Left renal cortex interstitium (tissue), 4 donors: ENCODE measurements at places on chromosomes 13 and 19.
A peak's percentile ranks its signal among the peaks of the same experiment; 100 is the strongest.

- no peak for DNase-seq
Observed at GRCh38 chr13:29260684-29261083, 334.8 kb downstream of the SLC7A1 start.

- no peak for DNase-seq
Observed at GRCh38 chr13:106997696-106998095, 429.8 kb upstream of the ARGLU1 start.

DNA sequence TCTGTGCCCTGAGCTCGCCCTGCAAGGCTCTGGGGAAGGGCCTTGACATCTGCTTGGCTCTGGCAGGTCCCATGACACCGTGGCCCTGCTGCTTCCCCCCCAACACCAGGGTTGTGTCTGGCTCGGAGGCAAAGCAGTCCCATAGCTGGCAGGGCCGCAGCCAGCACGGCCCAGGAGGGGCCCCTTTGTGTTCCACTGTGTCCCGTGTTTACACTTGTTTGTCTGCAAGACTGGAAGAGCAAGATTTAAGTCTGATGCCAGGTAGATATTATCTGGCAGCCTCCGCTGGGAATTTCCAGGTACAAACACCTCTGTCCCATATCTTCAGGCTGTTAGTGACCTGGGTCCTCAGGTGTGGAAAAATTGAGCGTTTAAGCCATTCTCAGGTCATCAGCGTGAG lies 44.3 kb downstream of the MCF2L start:
- DNase-seq: no peak

- DNase-seq: no peak
Observed at GRCh38 chr19:44807162-44807561, 1.7 kb upstream of the BCAM start.

DNA sequence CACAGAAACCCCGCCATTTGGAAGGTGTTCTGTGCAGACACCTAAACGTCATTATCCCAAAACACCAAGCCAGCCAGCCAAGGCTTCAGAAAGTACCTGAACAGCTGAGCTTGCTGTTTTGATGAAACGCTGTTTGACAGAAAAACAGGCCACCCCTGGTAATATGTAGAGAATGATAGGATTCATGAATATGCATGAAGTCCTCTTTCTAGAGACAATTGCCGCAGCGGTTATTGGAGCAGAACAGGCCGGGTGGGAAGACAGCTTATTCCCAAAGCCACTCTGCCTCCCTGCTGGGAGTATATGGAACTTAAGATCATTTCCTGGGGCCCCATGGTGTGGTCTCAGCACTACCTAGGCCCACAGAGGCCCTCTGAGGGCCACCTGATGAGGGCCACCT lies 229.5 kb downstream of the UQCRFS1 start:
- no peak for DNase-seq

DNA sequence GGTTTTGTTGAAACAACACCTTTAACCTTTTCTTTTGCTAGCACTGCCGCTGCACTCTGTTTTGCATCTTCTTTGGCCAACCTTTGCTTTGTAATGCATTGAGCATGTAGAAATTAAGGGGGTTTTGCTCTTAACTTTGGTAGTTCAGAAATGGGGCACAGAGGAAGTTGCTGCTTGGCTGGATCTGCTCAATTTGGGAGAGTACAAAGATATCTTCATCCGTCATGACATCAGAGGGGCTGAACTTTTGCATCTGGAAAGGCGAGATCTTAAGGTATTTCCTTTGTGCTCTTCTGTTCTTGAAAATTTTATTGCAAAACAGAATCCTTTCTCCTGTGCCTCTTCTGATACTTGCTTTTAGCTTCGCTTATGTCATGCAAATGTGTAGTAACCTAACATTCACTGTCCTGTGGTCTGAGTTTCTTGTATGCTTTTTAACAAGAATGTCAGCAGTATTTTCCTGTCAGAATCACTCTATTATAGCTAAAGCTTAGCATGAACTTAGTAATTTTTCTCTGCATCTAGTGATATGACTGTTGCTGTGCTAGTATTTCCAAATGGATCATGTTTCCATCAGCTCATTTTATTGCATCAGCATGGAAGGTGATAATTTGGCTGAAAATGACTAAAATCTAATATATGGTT lies 50.7 kb upstream of the AKAP11 start:
- no peak for DNase-seq

DNA sequence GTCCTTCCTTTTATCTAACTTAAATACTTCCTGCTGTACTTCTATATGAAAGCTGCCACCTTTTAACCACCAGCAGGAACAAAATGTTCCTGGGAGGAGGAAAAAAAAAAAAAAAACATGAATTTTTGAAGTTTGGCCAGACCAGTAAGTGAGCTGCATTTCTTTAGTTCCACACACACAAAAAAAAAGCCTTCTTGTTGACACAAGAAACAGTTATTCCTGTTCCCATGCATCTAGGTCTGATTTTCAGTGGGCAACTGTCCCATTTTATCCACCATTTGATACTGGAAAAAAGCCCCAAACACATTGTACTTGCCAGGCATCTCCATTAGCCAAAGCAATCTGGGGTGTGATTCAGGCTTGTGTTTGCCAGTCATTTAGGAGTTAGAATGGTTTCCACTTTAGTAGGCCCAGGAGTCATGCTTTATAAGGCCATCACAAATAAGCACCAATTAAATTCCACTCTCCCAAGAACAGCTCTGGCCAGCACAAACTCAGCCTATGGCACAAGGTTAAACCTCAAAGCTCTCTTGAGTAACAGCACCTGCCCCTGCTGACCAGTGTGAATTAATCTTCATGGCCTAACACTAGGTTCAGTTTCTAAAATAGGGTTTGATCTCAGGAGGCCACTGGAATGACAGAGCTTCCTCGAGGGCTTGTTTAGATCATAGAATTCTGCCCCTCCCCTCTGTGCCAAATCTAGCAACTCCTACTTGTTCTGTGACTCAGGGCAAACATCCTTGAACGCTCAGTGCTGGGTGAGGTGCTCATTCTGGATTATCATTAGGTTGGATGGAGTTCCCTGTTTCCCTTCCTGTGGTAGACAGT lies 67.1 kb downstream of the NUFIP1 start:
- no peak for DNase-seq

DNA sequence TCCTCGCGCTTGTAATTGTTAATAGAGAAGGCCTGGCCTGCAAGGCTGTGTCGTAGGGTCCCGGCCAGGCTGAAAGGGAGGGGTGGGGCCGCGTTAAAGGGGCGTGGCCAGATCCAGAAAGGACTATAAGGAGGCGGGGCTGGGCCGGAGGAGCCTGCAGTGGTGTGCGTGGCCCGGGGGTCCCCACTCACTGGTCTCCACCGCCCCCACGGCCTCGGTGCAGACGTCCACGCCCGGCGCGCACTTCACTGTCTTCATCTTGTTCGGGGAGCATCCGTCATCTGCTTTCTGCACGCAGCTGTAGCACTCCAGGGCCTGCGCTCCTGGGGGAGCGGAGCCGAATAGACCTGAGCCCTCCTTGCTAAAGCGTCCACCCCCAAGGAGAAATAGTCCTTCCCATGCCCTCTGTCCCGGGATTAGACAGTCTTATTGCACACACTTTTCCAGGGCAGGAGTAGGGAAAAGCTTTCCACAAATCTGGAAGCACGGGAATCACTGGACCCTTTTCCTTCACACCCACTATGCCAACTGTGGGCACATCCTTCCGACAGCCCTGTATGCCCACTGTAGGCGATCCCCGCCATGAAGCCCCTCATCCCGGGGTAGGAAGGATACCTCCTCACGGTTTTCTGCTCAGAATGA lies 1.2 kb downstream of the LYPD3 start:
- DNase-seq: peak; percentile 55
